ENCODE measurements at places on chromosomes 5 and 9.
A peak's percentile ranks its signal among the peaks of the same experiment; 100 is the strongest.

DNA sequence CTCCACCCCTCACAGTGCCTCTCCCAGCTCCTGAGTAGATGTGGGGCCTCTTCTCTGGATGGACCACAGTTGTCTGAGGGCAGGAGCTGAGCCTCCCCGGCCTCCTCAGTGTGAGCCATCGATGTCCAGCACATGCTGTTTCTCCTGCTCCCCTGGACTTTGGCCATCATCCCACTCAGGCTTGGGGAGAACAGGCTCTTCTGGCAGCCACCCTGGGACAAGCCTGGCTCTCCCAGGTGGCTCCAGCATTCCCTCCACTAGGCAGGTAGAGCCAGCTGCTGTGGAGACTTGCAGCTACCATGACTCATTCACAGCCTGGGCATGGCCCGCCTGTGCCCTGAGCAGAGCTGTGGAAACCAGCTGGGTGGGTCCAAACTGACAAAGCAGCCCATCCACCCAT is 77.0 kb downstream of the CSNK1A1 start:
- DNase-seq: no peak

DNA sequence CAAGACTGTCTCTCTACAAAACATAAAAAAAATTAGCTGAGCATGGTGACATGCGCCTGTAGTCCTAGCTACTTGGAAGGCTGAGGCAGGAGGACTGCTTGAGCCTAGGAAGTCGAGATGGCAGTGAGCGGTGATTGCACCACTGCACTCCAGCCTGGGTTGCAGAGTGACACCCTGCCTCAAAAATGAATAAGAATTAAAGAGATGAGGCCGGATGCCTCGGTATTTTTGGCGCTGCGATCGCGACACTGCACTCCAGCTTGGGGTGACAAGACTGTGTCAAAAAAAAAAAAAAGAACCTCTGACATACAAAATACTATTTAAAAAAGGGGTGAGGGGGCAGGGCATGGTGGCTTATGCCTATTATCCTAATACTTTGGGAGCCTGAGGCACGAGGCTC is 7.3 kb downstream of the GPBP1 start:
- no peak for DNase-seq

DNA sequence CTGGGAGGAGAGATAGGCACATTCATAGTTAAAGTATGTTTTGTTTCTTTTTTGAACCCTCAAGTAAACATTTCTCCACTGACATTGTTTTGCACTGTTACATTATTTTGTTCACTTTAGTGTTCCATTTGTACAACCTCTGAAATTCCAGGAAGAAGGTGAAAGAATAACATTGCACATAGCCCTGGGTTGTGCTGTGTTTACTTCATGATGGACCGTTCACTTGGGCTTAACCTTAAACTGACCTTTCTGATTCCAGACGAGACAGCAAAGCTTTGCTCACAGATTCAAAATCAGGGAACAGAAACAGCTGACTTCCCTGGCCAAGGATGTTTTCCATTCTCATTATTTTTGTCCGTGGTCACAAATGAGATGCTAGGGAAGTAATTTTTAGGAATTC is 42.8 kb upstream of the GDNF start:
- DNase-seq: no peak

- peak; percentile 7 for DNase-seq
Observed at GRCh38 chr9:115980976-115981375, 172.6 kb upstream of the PAPPA start.

DNA sequence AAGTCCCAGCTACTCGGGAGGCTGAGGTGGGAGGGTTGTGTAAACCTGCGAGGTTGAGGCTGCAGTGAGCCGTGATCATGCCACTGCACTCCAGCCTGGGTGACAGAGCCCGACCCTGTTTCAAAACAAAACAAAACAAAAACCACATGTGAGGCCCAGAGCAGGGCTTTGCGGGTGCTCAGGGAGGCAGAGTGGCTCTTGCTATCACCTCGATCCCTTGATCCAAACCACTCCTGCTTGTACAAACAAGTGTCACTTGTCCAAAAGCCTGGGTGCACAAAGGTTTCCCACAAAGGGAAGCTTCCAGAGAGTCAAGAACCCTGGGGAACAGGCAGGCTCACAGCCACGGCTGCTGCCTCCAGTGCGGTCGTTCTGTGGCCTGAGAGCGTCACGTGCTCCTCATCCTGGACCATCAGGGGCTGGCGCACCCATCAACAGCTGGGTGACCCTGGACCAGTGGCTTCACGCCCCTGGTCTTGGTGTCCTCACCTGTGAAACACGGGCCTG is 162.7 kb downstream of the C9orf50 start:
- peak; percentile 17 for DNase-seq

DNA sequence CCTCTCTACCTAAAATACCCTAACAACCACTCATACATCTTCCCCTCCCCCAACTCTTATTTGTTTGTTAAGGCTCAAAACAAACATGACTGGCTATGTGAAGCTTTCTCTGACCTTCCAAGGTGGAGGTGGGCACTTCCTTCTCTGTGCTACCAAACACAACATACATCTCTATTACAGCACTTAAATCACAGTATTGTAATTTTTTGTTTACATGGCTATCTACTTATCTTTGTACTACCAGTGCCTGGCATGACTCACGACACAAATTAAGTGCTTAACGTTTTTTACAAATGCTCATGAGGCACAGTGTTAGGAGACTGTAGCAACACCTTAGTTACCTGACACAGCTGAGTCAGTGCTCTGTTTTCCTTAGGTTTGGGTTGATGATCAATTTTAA is 18.6 kb downstream of the HOMER1 start:
- peak; percentile 43 for DNase-seq

GRCh38 chr9:86637515-86637914 is 283.3 kb upstream of the TUT7 start:
- peak; percentile 88 for DNase-seq

GRCh38 chr9:91199739-91200497 is 161.8 kb downstream of the AUH start:
- DNase-seq: no peak

Measured in GM23338 (cell line).